ENCODE measurements at places on chromosomes 7 and 10.

- no peak for DNase-seq
These were observed 138.1 kb downstream of the KIAA1217 start for GRCh38 chr10:24346877-24347519.

DNA sequence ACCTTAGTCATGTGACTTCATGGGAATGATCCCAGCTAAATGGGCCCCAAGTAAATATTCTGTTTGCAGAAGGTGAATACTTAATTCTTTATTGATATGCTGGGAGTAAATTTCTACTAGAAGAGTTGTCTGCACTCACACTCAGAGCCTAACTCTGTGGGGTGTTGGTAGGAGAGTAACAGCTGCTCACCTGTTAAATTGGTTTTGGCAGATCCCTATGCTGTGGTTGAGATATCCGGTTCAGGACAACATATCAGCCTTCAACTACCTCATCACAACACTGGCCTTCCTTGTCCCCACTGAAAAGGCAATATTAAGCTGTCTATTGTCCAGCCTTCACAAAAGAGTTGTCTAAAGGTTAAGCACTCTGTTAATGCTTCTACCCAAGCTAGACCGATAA lies 738.3 kb downstream of the INHBA start:
- DNase-seq = no peak

DNA sequence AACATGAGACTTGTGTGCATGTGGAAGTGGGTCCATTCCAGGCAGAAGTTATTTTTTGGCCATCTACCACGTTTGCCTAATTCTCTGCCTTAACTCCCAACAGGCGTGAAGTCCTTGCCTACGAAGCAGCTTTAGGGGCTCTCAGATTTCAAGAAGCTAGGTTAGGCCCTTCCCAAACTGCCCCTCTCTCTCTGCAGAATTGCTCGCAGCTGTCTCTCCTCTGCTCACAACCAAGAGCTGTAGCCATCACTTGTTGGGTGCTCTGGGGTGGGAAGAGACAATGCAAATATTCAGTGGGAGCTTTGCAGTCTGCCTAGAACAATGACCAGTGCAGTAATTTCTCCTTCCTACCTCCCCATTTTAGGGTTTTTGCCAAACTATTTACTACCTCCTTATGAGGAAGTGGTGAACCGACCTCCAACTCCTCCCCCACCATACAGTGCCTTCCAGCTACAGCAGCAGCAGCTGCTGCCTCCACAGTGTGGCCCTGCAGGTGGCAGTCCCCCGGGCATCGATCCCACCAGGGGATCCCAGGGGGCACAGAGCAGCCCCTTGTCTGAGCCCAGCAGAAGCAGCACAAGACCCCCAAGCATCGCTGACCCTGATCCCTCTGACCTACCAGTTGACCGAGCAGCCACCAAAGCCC lies 24.9 kb downstream of the CYP17A1 start:
- DNase-seq = no peak

- no peak for DNase-seq
These were observed 3.1 kb downstream of the PCOLCE start for GRCh38 chr7:100604976-100605911.

GRCh38 chr10:23121135-23121534 lies 25.8 kb downstream of the MSRB2 start:
- DNase-seq = no peak

DNA sequence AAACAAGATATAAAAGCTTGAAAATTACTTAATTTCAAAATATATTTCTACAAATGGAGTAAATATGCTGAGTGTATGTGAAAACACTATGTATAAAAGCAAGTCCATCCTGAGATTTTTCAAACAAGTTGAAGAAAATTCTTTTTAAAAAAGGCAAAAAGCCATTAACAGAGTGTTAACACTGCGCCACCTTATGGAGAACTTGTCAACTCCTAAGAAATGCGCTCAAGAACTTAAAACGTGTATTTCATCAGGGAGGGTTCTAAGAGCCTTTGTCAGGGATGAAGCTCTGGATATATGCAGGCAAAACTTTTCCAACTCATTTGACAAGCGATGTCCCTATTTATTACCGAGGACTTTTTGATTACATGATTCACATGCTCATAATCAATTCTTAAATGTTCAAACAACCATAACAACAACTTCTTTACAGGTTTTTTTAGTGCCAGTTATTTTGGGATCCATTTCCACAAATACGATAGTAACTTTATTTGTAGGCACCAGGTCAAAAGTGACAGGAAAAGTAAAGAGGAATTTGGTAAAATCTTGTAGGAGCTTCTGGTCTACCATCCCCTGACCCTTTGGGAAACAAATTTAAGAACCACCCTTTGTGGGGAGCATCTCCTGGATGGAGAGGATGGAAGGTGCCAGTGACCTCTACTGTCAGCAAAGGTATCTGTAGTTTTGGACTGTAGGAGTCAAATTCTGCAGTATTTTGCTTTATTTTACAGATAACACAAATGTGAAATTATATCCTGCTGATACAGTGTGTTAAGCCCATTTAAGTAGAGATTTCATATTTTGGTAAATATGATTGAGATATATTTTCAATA lies 23.2 kb downstream of the CALCR start:
- no peak for DNase-seq

- no peak for DNase-seq
These were observed 69.7 kb downstream of the CD36 start for GRCh38 chr7:80708123-80708522.

- no peak for DNase-seq
These were observed 58.5 kb downstream of the LGI1 start for GRCh38 chr10:93816123-93816747.

GRCh38 chr7:74612015-74612829 lies 45.3 kb upstream of the GTF2I start:
- no peak for DNase-seq

DNA sequence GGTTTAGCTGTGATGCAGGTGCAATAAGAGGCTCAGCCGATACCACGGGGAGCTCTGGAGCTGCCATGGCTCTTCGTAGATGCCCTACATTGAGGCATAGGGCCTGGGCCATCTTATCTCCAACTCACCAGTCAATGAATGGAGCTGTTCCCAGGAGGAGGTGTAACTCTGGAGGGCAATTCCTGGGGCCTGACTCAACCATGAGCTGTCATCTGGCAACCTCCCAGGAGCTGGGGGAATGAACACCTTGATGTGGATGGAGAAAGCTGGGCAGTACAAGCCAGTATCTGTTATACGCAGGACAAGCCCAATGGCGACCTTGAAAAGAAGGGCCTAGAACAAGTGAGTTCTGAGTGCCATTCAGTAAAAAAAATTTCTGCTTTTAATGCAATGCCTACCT lies 224.0 kb upstream of the PLXDC2 start:
- DNase-seq = no peak

DNA sequence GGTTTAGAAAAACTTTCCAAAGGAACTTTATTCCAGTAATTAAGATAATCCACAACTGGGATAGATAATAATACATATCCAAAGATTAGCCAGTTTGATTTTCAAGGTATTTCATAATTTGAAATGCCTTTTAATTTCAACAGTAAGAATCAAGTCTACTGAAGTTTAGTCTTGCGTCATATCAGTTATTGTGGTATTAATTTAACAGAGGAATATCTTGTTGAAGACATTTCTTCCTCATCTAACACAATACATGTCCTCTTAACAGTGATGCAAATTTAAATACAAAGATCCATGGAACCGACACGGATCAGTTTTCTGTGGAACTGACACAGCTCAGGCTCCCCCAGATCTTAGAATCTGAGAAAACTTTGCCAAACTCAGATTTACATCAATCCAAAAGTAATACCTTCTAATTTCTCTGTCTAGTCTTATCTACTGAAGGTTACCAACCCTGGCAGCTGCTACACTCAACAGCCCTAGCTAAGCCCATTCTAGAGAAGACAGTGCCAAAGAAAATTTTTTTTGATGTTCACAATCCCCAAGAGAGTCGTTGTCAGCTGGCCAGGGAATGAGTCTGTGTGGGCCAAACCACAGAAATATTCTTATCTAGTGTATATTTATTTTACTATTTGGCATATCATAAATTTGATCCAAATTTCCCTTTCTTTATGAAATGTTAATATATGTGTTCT lies 365.2 kb upstream of the MEOX2 start:
- DNase-seq = no peak

- no peak for DNase-seq
These were observed 65.9 kb downstream of the DGKB start for GRCh38 chr7:14836571-14837189.

DNA sequence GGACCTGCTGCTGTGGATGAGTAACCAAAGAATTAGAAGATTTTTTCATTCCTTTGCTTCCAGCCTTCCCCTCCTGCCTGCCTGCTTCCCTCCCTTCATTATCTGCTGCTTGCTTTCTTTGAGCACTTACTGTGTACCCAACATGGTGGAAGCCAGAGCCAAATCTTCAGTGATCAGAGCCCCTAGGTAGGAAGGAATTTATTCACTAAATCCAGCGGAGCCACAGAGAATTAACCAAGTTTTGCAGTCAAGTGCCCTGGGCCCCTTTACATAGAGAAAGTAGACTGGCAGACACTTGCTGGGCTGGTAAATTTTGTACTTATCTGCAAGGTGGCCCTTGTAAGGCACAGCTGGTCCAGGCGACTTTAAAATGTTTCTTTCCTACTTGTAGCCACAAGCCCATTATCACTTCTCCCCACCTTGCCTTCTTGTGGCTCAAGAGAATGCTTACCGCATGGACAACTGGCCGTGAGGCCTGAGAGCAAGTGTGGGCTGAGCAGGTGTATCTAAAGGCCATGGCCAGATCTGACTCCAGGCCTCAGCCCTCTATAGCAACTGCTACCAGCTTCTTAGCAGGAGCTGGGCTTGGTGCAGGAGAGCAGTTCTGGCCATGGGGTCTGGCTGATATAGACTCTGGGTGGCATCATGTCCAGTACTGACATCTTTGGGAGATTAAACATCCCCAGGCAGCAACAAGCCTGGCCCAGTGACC lies 11.1 kb downstream of the UNC5B start:
- DNase-seq = no peak

DNA sequence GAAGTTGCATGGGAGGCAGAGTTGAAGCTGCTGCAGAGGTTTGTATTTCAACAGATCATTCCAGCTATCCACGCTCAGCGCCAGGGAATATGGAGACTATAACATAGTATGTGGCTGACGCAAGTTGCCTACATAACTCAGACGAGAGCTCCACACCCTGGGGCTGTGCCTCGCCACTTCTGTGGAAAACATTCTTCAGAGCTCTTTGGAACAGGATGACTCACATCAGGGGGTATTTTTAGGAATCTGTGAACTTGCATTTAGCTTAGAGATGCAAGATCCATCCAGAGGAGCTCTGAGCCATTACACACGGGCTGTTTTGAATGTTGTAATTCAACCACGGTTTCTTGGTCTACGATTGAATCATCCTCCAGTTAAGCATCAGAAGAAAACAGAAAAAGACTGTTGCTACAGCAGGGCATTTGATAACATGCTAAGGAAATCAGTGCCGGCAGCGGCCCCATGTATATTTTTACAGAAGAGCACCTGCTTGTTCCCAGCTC lies 481.5 kb upstream of the AKR1E2 start:
- DNase-seq = no peak

GRCh38 chr10:44416021-44416771 lies 31.3 kb upstream of the CXCL12 start:
- DNase-seq = no peak

GRCh38 chr7:42414028-42414427 lies 177.0 kb upstream of the GLI3 start:
- no peak for DNase-seq

DNA sequence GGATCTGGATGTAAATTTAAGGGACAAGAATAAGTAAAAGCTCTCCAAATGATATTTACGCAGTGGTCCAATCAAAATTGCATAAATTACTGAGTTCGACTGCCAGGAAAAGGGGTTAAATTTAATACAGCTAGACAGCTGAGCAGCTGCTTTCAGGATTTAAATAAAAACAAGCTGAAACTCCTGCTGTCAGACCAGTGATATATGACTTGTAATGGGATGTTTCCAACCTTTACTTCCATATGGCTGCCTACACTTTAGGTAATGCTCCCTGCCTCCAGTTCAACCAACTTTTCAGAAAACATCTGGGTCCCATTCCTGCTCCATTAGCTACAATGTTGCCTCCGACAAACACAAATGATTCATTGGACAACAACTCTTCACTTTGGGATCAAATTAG lies 326.3 kb upstream of the DGKB start:
- no peak for DNase-seq

- no peak for DNase-seq
These were observed 76.3 kb upstream of the ABCB5 start for GRCh38 chr7:20539201-20539600.

GRCh38 chr10:77208684-77209256 lies 428.8 kb downstream of the KCNMA1 start:
- DNase-seq = no peak

GRCh38 chr10:105714728-105715127 lies 1073.6 kb downstream of the SORCS3 start:
- no peak for DNase-seq

GRCh38 chr7:2894118-2894940 lies 50.2 kb upstream of the GNA12 start:
- no peak for DNase-seq

DNA sequence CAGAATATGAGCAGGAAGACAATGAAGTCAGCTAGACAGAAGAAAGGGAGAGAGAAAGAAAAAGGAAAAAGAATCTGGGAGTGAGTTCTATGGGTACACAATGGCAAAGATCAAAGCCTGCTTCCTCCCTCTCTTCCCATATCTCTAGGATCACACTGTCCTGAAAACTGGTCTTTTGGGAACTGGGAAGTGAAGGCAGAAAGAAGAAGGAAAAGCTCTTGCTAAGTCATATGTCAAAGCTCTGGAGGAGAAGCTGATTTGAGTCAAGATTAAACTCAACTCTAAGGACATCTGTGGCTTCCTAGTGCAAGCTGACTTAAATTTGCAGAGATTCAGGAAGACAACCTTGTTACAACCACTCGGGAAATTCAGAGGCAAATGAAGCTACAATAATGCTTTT lies 147.5 kb downstream of the DOCK4 start:
- no peak for DNase-seq

DNA sequence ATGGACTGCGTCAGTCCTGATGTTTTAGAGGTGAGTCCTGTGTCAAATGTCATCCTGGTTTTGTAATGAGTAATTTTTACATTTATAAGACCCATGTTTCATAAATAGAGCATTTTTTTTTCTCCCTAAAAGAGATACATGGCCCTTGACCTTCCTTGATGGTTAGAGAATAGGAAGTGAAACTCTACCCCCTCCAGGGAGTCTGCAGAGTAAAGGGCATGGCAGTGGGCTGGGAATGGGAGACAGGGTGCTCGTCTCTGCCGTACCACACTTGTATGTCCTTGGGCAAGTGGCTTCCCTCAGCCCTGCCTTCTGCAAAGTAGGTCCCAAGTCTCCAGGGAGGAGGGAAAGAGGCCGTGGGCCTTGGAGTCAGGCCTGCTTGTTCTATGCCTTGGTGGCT lies 63.9 kb downstream of the WDFY4 start:
- DNase-seq = no peak

DNA sequence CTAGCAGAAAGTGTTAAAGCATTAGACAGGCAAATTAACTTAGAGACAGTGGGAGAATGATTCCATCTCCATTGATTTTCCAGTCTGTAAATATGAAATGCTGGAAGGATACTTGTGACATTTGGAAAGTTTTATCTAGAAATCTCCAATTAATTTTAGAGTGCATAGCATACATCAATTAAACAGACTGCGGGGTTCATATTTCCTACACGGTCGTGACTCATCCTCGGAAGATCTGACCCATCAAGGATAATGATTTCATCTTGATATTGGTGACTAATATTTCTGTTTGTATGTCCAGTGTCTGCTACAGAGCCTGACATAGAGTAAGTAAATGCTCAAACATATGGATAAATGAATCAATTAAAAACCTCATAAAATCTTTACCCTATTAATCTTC lies 474.9 kb downstream of the KCNMA1 start:
- DNase-seq = no peak

GRCh38 chr7:45000093-45001032 lies at the start of gene CCM2:
TSS of gene CCM2 (plus strand) at chr7:45000201. CDS start at chr7:45000334, 133 bp downstream.
- DNase-seq = no peak

- DNase-seq = no peak
These were observed 27.4 kb upstream of the FXYD4 start for GRCh38 chr10:43344051-43344450.

All from activated T-helper 1 cell treated with anti-CD3 and anti-CD28 coated beads, Interleukin-2, amount 50 U/mL, for 16 hours (primary cell).